ENCODE measurements at places on chromosomes 5 and 9.

DNA sequence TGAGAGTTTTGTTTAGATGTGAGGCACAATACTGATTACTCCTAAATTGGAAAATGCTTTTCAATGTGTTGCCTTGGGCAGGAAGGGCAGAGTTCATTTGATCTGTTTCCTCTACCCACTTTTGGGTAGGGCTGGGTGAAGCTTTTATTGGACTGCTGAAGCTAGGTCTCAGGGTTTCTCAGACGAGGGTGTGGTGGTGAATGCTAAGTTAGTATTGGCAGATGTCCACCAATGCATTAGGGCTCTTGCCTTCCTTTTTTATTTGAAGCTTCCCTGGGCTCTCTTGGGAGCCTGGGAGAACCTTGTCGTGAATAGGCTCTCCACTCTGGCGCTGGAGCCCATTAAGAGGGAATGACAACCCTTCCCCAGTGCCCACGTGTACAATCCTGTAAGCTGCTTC lies 23.1 kb downstream of the SPTAN1 start:
- no peak for DNase-seq

DNA sequence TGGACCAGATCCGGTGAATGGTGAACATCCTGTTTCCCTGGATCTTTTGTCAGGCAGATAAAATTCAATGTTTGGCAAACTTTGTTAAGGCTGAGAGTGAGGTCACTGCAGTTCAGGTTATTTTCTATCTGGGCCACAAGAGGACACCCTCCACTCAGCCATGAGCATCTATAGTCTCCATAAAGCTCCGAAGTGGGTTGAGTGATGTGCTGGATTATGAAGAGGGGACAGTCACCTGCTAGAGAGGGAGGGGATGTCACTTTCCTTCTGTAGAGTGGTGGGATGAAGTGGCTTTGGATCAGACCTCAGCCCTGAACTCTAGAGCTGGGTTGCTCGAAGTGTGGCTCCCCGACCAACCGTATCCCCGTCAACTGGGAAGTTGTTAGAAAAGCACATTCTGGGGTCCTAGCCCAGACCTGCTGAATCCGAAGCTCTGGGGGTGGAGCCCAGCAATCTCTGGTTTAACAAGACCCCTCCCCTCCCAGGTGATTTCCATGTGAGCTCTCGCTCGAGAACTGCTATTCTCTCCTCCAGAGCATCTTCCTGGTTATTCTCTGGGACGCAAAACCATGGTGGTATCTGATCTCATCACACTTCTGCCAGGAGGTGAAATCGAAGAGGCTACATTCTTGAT lies 31.8 kb upstream of the FGF1 start:
- DNase-seq: no peak

GRCh38 chr9:6692881-6693361 lies 47.4 kb upstream of the GLDC start:
- no peak for DNase-seq

DNA sequence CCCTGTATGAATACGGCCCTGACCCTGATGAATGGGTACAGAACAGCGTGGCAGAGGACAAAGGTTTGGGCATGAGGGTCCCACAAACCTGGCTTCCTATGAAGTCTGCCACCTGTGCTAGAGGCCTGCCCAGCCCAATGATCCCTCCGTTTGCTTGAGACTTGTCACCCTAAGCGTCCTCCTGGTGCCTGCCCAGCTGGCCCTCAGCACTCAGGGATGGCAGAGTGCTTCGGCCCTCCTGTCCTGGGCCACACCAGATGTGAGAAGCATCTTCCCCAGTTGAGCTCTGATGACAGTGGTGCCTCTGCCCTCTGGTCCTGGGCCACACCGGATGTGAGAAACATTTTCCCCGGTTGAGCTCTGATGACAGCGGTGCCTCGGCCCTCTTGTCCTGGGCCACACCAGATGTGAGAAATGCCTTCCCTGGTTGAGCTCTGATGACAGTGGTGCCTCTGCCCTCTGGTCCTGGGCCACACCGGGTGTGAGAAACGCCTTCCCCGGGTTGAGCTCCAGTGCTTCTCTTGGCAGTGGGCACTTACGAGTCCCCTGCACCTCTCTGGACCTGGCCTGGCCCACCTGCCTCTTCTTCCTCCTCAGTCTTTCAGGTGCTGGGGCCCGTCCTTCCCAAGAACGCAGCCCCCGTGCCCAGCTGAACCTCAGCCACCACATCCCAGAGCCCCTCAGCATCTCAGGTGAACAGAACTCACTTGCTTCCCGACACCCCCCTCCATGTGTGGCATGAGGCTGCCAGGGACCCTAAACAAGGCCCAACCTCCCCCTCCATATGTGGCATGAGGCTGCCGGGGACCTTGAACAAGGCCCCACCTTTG lies 253.1 kb upstream of the IRX1 start:
- no peak for DNase-seq

GRCh38 chr9:618478-618877 lies 223.0 kb upstream of the DMRT1 start:
- no peak for DNase-seq
